ENCODE measurements at places on chromosomes 11 and 22.

GRCh38 chr11:33259869-33260268, 2.7 kb downstream of the HIPK3 start:
- no peak for DNase-seq

DNA sequence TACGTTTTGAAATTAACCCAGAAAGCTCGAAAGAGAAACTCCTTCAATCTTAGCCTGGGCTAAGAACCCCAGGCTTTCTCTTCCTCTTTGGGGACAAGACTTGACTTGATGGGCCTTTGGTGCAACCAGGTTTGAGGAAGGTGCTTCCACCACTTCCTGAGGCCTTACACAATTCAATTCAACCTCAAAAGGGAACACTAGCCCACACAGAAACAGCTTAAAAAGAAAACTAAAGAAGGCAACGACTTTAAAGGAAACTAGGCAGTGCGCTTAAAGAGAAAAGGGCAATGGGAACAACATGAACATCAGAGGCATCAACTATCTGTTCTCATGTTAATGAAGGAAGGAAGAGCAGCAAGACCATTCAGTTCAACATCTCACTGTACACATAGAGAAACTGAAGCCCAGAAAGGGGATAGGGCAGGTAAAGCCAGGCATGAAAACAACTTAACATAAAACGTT, 24.8 kb downstream of the PAK1 start:
- DNase-seq: no peak

- no peak for DNase-seq
Measured at GRCh38 chr22:48152164-48152775, 1389.8 kb downstream of the TBC1D22A start.

- DNase-seq: no peak
Measured at GRCh38 chr11:126082251-126083109, 19.8 kb upstream of the CDON start.

DNA sequence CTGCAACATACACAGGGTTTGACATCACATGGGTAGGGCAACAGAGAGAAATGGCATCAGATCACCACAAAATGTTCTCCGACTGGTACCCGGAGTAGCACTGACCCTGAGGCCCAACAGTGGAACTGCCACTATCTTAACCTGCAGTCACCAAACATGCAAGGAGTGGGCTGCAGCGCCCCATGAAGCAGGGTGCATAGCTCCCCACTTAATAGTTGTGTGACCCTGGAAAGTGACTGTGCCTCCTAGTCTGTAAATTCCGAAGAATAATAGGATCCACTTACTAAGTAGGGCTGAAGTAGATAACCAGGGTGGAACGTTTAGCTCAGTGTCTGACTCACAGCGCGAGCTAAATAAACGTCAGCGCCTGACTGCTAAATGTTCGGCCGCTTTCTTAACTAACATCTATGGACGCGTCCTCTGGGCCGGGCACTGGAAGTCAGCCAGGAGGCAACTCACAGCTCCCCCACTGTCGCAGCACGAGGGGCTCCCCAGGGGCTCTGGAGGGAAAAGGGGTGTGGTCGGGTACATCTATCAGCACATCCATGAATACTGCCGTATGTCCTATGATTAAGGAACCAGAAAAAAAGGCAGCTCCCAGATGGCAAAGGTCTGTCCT, 777 bp downstream of the LTO1 start:
- no peak for DNase-seq

GRCh38 chr11:133934599-133935550, 21.9 kb downstream of the IGSF9B start:
- DNase-seq: no peak

GRCh38 chr22:32917577-32918354, 116.3 kb downstream of the TIMP3 start:
- no peak for DNase-seq

All from stimulated activated effector memory CD8-positive, alpha-beta T cell treated with anti-CD3 and anti-CD28 coated beads, Interleukin-12 subunit alpha, Interleukin-12 subunit beta, amount 100 ng/mL, for 72 hours (primary cell).